Endodermal cell (in vitro differentiated cells): ENCODE measurements at places on chromosomes 11 and 22.
A peak's percentile ranks its signal among the peaks of the same experiment; 100 is the strongest.

- no peak for DNase-seq
These were observed 86.7 kb downstream of the ALX4 start for GRCh38 chr11:44223238-44223637.

DNA sequence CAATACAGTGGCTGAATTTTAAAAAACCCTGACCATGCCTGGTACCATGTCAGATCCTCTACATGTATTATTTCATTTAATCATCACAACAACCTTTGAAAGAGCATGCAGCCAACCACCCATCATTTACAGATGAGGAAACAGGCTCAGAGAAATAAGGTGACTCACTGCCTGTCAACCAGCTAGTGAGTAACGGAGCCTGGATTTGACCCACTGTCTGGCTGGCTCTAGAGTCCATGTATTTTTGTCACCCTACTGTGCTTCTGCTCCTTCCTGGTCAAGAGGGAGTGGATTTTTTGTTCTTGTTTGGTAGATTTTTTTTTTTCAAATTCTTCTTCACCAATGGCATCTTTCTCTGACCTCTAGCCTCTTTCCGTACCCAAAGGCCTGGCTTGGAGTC lies 77.4 kb downstream of the CWC15 start:
- no peak for DNase-seq

GRCh38 chr22:41915035-41915785 lies at the start of gene SHISA8:
Gene SHISA8, minus strand, starts transcription at chr22:41915074. Its CDS starts 407 bp downstream, at chr22:41914667.
- peak; percentile 83 for DNase-seq

DNA sequence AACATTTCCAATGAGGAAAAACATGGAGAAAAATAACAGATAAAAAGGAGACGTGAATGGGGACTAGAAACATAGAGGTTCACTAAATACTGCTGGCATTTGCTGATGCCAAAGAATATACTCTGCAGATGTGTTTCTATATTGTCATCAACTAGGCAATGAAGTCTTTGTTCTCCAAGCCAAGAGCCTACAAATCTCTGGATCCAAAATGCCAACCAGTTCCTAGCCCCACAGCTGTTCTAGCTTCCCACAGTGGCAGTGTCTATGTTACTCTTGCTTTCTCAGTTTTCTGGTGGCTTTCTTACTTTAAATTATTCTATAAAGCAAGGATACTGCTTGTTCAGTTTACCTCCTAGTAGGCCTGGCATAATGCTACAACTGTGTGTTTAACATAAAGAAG lies 977.9 kb upstream of the CCDC90B start:
- DNase-seq: no peak

DNA sequence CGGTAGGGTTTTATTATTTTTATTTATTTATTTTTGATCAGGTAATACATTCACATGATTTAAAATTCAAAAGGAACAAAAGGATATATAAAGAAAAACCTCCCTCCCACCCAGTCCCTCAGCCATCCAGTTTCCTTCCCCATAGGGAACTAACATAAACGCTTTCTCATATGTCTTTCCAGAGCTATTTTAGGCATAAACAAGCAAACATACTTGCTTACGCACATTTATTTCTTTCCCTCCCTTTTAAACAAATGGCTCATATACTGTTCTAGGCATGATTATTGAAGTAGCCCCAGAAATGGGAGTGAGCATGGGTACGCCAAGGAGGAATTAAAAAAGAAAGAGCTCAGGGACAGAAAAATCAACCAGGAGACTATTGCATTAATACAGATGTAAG lies 63.7 kb downstream of the LIF start:
- no peak for DNase-seq

GRCh38 chr22:18091478-18091877 lies 13.7 kb downstream of the PEX26 start:
- no peak for DNase-seq

GRCh38 chr11:14914536-14914935 lies 22.5 kb upstream of the CYP2R1 start:
- no peak for DNase-seq
